ENCODE measurements at places on chromosomes 5 and 9. TPM values are rescaled to one million over a fixed set of nuclear protein-coding genes. Genes with fewer than 3 reads are reported as not detected.

SPINK4 gene
- total RNA-seq = not detected

F12 gene
- 0.89 TPM for total RNA-seq

DNA sequence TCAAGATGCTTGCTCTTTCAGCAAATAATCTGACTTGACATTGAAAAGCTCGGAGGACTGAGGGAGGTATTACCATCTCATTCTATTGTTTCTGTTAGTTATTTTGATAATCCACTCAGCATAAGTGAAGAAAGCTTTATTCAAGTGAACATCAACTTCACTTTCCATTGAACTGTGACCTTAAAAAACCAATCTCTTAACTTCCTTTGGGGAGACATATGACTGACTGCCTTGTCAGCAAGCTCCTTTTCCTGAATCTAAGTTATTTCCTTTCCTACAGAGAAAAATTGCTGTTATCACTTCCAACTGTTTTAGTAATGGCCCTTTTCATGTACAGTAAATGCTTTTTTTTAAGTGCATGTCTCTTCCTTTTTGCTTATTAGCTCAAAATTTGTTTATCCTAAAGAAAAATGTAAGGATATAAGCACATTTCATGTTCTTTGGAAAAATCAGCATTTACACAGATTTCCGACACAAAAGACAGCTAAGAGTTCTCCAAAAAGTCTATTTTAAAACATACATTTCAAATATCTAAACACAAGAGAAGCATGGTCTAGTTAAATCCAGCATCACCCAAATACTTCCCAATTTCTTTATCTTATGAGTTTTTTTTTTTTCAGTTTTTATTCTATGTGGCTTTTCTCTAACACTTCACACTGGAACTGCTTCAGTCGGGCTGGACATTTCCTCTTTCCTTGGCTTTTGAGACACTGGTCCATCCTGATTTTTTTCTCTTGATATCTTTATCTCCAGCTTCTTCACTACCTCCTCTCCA, 117.9 kb upstream of the DAB2 start:
- peak; percentile 79 for DNase-seq

RAB3C gene
- 0.38 TPM for total RNA-seq

DNA sequence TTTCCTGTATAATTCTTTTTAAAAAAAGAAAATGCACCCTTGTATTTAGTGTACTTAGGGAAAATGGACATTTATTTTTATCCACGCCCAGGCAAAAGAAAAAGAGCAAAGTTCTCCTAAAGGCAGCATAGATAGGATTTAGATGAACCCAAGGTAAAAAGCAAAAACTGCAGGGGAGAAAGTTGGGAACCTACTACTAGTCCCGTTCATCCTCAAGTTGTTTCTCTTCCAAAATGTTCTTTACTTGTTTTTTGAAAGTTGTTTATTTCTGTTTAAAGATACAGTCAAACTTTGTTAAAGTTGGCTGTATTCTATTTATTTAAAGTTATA, 9.8 kb downstream of the RUSC2 start:
- DNase-seq = no peak

DNA sequence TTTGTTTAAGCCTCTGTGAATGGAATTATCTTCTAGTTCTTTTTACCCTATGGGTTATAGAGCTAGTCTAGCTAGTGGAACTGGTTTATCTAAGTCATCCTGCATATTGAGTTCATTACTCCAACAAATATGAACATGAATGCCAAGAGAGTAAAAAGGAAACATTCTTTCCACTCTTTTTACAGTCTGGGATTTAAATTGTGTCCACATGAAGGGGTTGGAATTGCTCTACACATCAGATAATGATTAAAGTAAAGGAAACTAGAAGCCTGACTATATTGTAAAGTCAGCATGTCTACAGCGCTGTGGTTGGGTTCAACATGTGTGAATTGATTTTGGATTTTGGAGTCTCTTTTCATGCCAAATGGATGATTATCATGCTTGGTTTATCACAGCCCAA, 173.1 kb downstream of the CCDC171 start:
- no peak for DNase-seq

- peak; percentile 36 for DNase-seq
Observed at GRCh38 chr5:10355071-10355889, 1.8 kb downstream of the MARCHF6 start.

- DNase-seq = no peak
Observed at GRCh38 chr5:151345187-151345807, 2.1 kb downstream of the SLC36A2 start.

- DNase-seq = peak; percentile 37
Observed at GRCh38 chr5:154367101-154367500, 78.7 kb upstream of the SAP30L start.

LRRC70 gene
- total RNA-seq = 43.4 TPM

DNA sequence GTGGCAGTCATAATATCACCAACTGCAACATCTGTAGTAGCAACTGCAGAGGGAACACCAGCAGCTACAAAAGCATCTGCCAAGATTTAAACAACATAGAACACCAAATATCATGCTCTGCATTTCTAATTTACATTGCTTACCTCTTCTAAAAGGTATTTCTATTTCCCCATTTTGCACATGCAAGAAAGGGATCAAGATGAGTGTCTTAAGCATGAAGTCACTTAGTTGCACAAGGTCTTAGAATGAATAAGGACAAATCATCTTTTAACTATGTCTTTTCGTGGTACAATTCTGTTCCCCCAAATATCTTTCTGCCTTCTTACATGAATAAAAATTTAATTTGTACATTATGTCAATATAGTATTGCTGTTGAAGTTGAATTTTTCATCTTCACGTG, 1746.4 kb downstream of the EFNA5 start:
- no peak for DNase-seq

DNA sequence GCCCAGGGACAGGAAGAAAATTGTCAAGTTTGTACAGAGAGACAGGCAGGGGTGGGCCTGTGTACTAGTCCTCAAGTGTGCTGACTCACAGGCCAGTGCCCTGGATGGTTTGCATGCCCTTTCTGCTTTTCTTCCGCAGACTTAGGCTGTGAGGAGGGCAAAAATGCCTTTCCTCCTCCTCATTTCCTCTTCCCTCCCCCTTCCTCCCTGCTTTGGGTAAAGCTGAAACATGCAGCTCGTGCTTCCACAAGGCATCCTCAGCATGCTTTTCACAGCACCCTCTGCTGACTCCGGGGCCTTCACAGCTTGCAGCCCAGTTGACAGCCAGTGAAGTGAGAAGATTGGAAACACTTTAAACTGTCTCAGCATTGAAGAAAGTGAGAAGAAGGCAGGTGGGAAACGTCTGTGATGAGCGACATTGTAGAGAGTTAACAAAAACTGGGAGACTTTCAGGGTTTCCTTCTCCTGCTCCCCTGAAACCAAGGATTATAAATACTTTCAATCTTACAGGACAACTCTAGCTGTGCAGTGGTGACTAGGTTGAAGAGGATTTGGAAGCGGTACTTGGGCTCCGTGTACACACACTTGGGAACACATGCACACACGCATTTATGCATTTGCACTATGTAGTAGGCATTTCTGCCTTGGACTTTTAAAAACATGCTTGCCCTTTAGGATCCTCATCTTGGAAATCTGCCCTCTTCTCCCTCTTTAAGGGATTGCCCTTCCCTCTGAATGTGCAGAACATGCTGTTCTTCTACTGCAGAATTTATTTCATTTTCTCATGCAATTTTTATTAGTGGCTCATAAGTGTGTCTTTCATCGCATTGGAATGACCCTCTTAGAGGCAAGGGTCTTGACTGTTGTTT, 138.8 kb downstream of the GRIA1 start:
- DNase-seq = no peak

All from dermis microvascular lymphatic vessel endothelial cell (primary cell).